DMS53 (cell line): ENCODE measurements at places on chromosomes 12 and 14.

- no peak for DNase-seq
Observed at GRCh38 chr12:64836856-64837255, 12.4 kb downstream of the TBC1D30 start.

GRCh38 chr12:48883305-48884161, 17.9 kb upstream of the RND1 start:
- peak; percentile 51 for DNase-seq

- DNase-seq = no peak
Observed at GRCh38 chr12:3101309-3102024, 24.3 kb downstream of the TSPAN9 start.

GRCh38 chr14:59819446-59820088, 51.0 kb downstream of the RTN1 start:
- no peak for DNase-seq

DNA sequence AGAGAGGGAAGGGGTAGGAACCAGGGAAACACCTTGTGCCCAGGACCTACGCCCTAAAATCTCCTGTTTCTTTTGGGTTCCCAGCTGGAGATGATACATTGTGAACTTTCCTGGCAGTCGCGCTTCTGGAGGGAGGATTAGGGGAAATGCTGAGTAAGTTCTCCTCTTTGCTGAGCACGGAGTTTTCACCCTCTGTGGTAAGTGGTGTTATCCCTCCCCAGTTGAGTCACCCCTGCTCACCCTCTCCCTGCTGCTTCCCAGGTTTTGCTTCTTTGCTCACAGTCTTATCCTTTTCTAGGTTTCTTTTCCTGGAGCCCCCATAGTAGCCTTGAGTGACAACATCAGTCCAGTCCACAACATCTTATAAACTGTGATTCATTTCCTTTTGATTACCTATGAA, 789.1 kb downstream of the TMEM121 start:
- no peak for DNase-seq

DNA sequence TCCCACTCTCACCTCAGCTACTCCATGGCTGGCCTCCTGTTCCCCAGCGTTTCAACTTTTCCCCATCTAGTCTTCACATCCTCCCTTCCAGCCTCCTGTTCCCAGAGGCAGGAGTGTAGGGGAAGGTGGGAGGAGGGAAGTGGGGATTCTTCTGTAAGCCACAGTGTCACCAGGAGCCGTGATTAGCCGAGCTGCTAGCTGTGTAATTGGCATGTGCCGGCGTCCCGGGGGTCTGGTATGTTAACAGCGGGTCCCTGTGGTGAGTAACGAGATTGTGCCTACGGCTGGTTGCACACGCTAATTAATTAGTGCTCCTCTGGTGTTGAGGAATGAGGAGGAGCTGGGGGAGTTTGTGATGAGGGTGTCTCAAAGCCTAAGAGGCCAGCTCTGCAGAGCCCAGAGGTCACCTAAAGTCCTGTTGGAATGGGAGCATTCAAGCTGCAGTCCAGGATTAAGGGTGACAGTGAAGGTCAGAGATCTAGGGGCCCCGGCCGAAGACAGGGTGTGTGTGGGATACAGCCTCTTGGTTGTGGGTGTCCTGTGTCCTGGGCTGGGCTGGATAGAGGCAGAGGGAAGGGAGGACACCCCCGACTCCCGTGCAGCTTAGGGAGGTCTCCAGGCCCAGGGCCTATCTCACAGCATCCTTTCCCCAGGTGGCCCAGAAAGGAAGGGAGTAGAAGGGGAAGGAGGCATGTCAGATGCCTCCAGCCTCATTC, 10.0 kb upstream of the CALCOCO1 start:
- DNase-seq = no peak

- no peak for DNase-seq
Observed at GRCh38 chr14:93946104-93946503, 19.0 kb downstream of the FAM181A start.

GRCh38 chr12:100518376-100518775, 44.7 kb downstream of the NR1H4 start:
- no peak for DNase-seq

DNA sequence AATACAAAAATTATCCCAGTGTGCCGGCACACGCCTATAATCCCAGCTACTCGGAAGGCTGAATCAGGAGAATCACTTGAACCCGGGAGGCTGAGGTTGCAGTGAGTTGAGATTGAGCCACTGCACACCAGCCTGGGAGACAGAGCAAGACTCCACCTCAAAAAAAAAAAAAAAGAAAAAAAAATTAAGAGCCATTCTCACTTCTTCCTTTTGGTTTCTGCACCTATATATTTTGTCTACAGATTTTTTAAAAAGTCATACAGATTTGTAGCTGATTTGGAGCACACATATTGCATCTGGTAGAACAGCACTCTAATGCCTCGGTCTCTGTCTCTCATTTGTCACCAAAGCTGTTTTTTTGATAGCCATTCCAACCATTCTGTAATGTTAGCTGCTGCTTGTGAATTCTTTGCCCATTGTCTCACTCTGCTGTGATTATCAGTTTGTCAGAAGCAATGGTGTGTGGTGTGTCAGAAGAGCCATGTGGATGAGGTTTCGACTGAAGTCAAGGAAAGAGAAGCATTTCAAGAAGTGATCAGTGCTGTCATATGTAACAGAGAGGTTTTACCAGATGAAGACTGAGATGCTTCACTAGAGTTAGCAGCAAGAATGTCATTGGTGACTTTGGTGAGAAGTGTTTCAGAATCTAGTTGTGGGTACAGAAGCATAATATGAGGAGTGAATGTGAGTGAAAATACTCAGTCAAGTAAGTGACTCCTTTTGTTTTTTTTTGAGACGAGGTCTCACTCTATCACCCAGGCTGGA, 8.7 kb upstream of the KTN1 start:
- DNase-seq = no peak

DNA sequence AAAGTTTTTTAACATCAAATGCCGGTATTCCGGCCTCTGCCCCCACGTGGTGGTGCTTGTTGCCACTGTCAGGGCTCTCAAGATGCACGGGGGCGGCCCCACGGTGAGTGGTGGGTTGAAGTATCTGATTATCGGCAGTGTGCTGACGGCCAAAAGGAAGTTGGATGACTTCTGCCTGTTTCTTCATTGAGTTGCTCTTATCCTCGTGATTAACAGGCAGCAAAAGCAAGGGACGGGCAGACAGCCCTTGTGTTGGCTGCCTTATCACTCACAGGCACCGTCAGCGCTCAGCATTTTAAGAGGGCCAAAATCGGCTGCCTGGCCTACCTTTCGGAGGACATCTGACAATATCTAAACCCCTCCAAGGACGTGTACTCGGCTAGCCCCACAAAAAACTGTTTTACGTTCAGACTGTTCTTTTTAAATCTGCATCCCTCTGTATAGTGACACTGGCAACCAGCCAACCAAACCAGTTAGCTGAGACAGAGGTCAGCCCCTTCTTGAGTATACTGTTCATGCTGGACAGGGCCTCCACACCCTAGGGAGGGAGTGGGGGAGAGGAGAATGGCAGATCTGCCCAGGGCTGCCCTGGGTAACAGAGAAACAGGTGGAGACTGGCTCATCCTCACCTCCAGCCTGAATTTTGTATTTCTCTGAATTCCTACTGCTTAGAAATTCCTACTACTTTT, 22.9 kb upstream of the AKAP5 start:
- no peak for DNase-seq

GRCh38 chr14:31479027-31479426, 8.8 kb downstream of the GPR33 start:
- DNase-seq = no peak

DNA sequence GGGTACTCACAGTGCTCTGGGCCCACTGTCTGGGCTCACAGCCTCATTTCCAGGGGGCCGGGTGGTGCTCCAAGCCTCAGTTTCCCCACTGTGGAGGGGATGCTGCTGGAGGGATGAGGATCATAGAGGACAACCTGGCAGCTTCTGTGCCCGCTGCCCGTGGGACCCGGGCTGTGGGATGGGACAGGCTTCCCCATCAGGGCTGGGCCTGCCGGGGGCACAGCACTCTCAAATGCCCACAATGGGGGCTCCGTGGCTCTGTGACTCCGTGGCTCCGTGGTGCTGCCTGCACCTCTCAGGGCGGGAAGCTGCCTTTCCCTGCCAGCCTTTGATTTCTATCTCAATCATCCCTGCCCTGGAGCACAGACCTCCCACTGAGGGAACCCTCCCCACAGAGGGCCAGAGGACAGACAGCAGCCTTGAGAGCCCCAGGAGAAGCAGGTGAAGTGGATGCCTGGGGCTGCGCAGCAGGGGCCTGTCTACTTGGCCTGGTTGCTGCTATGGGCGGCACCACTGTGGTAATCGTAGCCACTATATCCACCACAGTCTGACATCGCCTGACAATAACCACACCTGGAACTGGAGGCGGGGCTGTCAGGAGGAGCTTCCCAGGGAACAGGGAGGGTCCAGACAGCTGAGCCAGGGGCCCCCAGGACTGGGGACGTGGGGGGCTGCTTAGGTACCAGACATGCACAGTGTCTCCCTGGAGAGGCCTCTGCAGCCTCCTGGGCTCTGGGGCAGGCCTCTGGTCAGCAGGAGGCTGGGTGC, 375.9 kb downstream of the TMEM121 start:
- DNase-seq = no peak

DNA sequence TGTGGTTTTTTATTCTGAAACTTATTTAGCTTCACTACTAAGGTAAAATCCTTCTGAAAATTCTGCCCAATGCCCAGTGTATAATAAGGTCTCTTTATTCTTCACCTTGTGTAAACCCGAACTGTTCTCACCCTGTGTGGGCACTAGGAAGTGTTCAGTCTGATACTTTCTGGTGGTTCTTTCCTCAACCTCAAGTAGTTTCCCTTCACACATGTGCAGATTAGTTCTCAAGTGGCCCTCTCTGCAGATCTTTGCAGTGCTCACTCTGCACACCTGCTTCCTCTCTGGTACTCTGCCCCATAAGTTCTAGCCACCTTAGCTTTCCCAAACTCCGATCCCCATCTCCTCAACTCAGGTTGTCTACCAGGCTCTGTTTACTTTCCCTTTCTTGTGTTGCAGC, 61.6 kb downstream of the RAD51B start:
- DNase-seq = peak; percentile 19
